H4 (cell line): ENCODE measurements at places on chromosomes 1 and 21.

- DNase-seq: no peak
Observed at GRCh38 chr1:112708002-112708448, 1.1 kb upstream of the RHOC start.

DNA sequence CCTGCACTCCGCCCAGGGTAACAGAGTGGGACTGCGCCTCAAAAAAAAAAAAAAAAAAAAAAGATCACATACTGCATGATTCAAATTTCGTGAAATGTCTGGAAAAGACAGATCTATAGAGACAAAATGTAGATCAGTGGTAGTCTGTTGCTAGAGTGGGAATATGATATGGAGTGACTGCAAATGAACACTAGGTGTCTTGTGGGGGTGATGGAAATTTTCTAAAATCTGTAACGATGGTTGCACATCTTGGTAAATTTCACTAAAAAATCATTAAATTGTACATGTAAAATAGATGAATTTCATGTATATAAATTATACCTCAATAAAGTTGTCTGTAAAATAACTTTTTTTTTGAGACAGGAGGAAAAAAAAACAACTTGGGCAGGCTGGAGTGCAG is 5.5 kb downstream of the AIDA start:
- no peak for DNase-seq

DNA sequence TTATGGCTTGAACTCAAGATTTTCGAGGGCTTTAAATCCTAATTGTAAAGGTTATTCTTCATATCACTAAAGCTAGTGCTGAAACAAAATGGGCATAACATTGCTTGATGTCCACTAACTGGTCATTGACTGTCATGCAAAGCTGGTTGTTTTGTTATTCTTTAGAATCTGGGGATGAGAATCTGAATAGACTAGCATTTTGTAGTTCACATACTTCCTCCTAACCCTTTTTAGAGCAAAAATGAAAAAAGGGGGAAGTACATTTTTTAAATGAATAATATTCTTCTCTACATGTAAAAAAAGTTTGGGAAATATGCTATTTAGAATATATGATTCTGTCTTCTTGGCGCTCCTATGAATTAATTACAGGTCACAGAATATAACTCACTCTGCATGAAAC is 72.2 kb upstream of the HMCN1 start:
- no peak for DNase-seq

DNA sequence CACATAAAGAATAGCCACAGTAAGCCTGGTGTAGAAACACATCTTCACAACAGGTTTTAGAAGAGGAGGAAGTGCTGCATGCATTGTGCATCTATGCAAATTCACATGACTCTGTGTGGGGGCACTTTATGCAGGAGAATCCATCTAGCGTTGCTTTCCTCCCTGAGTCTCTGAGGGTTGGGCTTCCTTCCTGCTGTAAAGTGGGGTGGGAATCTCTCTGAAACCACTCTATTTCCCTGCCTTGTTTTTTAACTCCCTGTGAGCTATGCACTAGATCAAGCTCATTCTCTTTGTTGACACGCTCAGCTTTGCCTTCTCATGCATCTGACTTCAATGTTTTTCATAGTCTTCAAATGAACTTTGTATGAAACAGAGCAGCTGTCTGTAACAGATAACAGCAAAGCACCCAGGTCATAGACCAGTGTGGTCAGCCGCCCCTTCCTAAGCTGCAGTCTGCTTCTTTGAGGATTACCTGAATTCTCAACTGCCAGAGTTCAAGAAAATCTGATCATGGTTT is 102.7 kb upstream of the DPH5 start:
- DNase-seq: no peak

- DNase-seq: no peak
Observed at GRCh38 chr1:186152227-186152619, 222.8 kb downstream of the TPR start.

DNA sequence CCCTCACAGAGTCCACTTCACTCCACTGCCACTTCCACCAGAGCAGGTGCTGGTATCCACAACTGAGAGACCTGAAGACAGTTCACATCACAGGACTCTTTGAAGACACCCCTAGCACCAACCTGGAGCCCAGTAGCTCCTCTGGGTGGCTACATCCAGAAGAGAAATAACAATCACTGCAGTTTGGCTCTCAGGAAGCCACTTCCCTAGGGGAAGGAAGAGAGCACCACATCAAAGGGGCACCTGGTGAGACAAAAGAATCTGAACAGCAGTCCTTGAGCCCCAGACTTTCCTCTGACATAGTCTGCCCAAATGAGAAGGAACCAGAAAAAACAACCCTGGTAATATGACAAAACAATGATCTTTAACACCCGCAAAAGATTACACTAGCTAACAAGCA is 113.2 kb downstream of the TENT5C start:
- no peak for DNase-seq

DNA sequence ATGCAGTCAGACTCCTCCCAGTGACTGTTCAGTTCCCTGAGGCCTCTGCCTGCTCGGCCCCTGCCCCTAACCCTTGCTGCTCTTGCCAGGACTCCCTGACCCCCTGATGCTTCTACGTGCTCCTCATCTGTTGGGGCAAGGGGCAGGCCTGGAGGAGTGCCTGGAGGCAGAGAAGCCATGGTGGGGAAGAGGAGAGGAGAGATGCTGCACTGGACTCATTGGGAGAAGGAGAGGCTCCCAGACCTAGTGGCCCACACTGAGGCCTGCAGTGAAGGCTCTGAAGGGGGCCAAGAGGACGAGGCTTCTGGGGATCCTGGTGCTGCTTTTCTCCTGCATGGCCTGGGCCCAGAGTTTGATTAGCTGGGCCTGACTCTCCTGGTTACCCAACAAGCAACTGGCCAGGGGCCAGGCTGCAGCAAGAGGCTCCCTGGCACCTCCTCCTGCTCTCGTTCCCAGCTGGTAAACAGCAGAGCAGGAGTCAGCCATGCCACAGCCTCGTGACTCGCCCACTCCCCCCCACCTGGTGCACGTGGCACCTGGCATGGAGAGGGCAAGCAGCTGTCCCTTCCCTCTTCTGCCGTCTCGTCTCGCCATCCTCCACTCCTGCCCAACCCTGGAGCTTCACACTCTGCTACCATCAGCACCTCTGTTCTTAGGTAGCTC is 847 bp upstream of the RORC start:
- peak; percentile 81 for DNase-seq

DNA sequence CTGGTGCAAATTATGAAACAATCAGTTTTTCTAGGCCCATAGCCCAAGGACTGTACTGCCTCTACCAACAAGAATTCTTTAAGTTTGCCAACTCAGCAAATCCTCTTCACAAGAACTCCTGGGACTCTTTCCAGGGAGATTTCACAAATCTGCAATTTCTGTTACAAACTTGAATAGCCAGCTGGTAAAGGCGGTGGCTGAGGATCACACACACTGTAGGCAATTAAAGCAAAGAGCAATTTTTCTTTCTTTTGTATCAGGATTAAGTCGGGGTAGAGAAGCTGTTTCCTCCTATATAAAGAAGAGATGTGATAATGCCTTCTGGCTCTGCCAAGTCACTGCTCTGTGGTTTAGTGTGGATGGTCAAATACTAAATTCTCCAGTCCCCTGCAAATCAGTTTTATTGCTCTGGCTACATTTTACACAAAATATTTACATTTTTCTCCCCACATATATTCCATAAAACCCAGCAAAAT is 1.7 kb downstream of the ALDH9A1 start:
- DNase-seq: peak; percentile 67

DNA sequence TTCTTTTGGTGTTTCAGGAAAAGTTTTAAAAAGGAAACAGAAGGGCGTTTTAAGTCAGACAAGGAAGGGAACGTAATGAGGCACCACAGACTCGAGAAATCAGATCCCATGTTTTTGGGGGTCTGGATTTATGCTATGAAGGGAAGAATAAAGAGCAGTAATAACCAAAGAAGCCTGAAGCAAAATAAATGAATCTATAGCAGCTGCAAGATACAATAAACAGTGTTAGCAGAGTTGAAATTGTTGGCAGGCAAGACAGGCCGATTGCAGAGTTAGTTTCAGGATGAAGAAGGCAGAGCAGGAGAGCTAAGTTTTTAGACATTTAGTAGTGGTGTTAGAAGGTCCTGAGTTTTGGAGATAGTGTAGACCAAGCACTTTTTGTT is 425 bp downstream of the DDR2 start:
- peak; percentile 29 for DNase-seq

GRCh38 chr1:61265665-61266064 is 183.3 kb downstream of the NFIA start:
- DNase-seq: no peak

- DNase-seq: no peak
Observed at GRCh38 chr1:235423214-235423652, 56.0 kb downstream of the TBCE start.

DNA sequence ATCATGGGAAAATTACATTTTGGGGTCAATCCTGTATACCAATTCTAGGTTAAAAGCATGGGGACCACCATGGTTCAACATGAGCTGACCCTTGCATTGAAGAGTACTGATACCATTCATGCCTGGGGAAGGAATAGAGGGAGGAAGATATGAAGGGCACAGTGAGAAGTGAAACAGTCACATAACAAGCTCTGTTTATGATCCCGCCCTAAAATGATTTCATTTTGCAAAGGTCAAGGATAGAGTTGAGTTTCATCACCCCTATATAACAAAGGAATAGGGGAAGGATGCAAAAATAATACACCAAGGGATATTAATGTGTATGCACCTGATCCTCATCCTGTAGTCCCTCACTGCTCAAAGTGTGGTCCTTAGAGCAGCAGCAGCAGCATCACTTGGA is 2.5 kb upstream of the HLCS start:
- no peak for DNase-seq

DNA sequence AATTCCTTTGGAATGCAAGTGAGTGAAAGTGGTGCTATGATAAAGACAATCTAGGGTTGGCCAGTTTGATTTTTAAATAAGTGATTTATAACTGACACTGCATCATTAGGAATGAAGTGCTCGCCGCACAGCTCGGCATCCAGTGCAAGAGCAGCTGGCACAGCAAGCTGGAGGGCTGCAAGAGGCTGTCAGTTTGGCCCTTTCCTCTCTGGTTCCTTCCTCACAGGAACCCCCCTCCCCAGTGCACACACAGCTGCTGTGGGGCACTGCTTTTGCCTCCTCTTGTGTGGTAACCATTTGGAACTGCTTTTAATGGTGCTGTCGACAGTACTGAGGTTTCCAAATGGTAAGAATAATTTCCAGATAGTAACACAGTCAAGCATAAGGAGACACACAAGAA is 10.4 kb upstream of the BCAR3 start:
- DNase-seq: no peak

- no peak for DNase-seq
Observed at GRCh38 chr1:200963076-200963475, 60.4 kb downstream of the KIF21B start.

DNA sequence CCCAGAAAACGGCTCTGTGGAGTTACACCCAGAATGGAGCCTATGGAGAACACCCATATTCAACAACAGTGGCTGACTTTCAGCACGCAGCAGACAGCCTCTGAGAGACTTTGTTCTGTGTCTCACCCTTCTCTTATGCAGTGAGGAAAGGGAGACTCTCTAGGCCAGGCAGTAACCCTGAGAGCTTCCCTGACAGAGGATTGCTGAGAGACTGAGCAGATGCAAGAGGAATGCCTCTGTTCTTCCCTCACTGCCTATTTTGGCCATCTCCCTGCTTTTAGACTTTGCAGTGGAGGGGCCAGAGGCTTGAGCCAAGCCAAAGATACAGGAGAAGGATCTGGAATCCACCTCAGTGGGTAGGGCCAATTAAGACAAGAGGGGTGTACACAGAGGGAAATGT is 41.8 kb upstream of the SLC16A1 start:
- DNase-seq: no peak
